ENCODE measurements at places on chromosomes 5 and 9. TPM values are rescaled to one million over a fixed set of nuclear protein-coding genes. Genes with fewer than 3 reads are reported as not detected.

The PAEP gene
- total RNA-seq, result not detected

The LRRC19 gene
- total RNA-seq, result not detected

The SVEP1 gene
- total RNA-seq, result 0.07 TPM

The HRCT1 gene
- total RNA-seq, result not detected

The HSD17B3 gene
- not detected for total RNA-seq

The KIAA1958 gene
- 17.0 TPM for total RNA-seq

The LECT2 gene
- total RNA-seq, result not detected

The ARL14EPL gene
- total RNA-seq, result not detected

- no peak for DNase-seq
Observed at GRCh38 chr5:81750308-81751008, 439 bp downstream of the SSBP2 start.

- DNase-seq, result no peak
Observed at GRCh38 chr5:140293091-140293848, 9.6 kb downstream of the PFDN1 start.

DNA sequence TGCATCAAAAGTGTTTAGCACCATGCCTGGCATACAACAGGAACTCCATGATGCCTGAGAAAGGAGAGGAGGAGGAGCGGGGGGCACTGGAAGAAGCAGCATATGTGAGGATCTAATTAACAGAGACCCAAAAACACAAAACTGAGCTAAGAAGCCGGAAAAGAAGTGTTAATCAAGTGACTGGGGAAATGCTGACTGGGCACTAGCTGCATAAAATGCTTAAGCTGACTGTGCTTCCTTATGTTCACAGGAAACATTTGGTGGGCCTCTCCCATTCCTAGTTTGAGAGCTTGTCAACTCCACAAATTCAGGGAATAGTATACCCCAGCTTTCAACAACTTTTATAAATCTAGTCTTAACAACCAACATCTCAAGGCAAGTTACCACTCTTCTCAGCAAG is 26.6 kb downstream of the DEPDC1B start:
- no peak for DNase-seq

DNA sequence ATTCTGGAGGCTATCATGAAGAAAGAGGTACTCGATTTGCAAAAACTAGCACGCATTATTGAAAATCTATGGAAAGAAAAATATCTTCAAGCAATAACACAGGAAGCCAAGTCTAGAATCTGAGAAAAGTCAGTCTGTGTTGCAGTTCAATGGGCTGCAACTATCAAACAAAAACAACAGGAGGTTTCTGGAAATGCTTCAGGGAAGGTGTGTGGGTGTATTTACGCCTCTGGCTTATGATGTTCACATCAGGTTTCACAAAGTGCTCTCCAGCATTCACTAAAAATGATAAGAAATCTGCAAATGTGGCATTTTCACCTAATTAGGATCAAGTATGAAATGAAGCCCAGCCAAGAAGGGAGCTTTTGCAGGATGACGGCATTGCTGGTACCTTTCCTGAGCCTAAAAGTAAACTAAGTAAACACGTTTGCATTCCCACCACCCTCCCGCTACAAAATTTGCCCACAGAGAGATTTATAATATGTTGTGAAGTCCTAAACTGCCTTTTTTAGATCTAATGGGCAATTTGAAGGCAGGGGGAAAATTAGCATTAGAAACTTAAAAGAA is 146.4 kb downstream of the GABRB2 start:
- DNase-seq, result no peak

- no peak for DNase-seq
Observed at GRCh38 chr5:10527281-10527950, 36.5 kb upstream of the ANKRD33B start.

DNA sequence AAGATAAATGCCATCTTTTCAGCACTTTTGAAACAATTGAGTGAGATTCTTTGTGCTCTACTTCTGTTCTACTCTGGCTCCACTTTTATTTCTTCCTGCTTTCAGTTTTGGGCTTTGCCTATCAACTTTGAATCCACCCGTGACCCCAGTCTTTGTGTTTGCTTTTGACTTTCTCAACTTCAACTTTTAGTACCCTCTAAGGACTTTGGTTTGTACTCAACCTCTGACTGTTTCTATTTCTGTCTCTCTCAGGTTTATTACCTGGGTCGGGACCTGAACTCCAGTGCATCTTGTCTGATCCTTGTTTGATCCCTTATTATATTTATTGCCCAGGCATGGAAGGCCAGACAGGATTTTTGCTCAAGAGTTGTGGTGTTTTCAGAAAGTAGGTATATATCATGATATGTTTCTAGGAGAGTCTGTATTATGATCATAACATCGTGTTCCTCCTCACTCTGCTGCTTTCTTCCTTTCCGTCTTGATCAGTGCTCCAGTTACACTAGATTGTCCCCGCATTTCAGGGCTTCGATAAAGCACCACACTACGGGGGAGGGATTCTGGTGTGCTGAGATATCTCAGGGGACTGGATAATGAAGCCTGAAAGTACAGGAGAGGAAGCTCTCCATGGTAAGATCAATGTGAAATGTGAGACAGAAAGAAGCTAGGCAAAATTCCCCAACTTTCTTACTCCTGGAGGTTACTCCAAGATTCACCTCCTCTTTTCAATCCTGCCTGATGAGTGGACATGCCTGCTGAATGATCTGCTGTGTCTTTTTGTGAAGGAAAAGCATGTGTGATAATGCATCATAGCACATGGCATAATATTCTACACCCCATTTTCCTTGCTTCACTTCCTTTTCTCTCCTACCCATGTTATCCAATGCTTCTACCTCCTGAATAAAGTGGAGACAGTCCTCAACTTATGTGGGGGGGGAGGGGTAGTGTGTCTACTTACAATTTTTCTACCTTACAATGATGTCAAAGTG is 155.5 kb upstream of the GRIN3A start:
- DNase-seq, result no peak

GRCh38 chr5:124395926-124396325 is 350.5 kb downstream of the ZNF608 start:
- DNase-seq, result no peak

DNA sequence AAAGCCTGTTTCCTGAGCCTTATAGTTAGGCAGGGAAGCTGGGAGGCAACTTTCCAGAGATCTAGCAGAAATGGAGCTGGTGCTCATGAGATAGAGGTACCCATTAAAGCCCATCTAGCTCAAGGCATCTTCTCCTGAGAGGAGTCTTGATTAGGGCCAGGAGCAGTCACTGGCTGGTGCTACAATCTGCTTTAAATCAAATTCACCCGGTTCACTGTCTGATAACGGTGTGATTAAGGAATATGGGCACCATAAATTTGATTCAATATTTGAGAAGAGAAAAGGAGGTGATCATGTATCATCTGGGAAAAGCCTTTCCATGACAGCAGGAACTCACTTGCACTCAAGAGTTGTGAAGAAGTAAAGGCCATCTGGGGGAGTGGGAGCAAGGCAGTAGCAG is 23.9 kb upstream of the NR5A1 start:
- DNase-seq, result no peak

- no peak for DNase-seq
Observed at GRCh38 chr9:16333691-16334090, 536.8 kb downstream of the BNC2 start.

- DNase-seq, result no peak
Observed at GRCh38 chr5:169850409-169850808, 129.9 kb downstream of the INSYN2B start.

DNA sequence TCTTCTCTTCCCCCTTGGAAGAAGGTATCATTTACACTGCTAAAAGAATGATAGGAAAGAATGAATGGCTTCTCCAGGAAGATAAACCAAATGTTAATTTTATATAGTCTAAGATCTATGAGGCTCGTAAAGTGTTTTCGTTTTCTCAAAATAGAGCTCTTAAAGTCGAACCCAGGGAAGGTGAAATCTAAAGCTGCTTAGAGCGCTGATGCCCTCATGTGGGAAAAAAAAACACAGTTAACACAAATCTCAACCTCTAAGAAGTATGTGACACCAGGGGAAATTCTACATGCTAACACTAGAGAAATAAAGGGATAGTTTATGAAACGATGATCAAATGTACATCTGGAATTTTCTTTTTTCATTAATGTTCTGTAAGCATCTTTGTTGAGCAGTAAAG is 257.9 kb downstream of the RASEF start:
- no peak for DNase-seq

GRCh38 chr9:38727497-38728001 is 7.6 kb upstream of the FAM240B start:
- DNase-seq, result no peak

DNA sequence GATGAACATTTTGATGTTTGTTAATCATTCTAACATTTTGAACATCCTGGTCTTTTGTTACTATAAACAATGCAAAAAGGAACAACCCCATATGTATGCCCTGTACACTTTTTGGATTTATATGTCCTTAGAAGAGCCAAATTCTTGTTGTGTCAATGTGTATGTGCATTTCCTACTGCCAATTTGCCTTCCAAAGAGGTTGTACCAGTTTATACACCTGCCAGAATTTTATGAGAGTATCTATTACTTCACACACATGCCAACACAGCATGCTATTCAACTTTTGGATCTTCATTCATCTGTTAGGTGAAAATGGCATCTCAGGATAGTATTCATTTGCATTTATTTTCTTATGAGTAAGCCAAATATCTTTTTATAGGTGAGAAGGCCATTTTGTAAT is 162.0 kb upstream of the SEMA6A start:
- DNase-seq, result no peak

DNA sequence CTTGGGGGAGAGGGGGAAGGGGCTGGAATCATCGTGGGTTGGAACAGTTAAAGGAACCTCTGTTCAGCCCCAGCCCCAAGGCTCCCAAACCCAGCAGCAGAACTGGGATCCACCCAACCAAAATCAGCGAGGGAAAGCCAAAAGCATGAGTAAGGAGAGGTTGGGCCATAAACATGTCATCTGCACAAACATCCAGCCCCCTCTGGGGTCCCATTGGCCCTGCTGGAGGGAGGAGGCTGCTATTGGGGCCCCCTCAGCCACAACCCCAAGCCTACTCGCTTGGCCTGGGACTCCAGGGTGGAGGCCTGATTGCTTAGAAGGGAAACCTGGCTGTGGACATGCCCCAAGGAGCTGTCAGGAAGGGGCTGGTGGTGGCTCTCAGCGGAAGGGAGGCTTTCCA is 154.9 kb downstream of the FGF18 start:
- DNase-seq, result no peak

GRCh38 chr5:143716881-143717280 is 95.1 kb upstream of the HMHB1 start:
- DNase-seq, result no peak

GRCh38 chr9:131669269-131670157 is 70.4 kb downstream of the RAPGEF1 start:
- DNase-seq, result no peak

GRCh38 chr9:125747053-125747764 is at the start of gene PBX3:
Gene PBX3 (plus strand): TSS chr9:125747373.
- DNase-seq, result peak; percentile 63

- DNase-seq, result no peak
Observed at GRCh38 chr9:2220036-2220435, 204.9 kb downstream of the SMARCA2 start.

- DNase-seq, result no peak
Observed at GRCh38 chr9:10268531-10269485, 344.0 kb downstream of the PTPRD start.

DNA sequence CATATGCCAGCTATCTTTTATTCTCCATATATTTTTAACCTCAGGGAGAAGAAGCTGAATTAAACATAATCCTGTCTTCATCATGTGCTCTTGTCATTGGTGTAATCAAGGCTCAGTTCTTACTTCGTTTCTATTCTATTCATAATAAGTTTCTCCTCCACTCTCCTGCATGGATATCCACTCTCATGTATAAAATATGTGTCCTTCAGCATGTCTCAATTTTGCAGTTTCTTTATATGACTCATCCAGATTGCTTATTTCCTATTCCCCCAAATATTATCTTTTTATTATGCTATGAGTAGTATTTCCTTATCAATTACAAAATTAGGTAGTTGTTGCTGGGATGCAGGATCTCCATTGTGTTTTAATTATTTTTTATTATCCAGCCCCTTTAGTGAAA is 643.7 kb upstream of the ACO1 start:
- DNase-seq, result no peak

GRCh38 chr5:11679676-11680075 is 224.6 kb downstream of the CTNND2 start:
- DNase-seq, result no peak

- no peak for DNase-seq
Observed at GRCh38 chr5:55535199-55535905, 588 bp upstream of the PLPP1 start.

- no peak for DNase-seq
Observed at GRCh38 chr9:85554349-85554748, 187.4 kb downstream of the AGTPBP1 start.

GRCh38 chr5:66713998-66714397 is 117.8 kb downstream of the MAST4 start:
- DNase-seq, result no peak

DNA sequence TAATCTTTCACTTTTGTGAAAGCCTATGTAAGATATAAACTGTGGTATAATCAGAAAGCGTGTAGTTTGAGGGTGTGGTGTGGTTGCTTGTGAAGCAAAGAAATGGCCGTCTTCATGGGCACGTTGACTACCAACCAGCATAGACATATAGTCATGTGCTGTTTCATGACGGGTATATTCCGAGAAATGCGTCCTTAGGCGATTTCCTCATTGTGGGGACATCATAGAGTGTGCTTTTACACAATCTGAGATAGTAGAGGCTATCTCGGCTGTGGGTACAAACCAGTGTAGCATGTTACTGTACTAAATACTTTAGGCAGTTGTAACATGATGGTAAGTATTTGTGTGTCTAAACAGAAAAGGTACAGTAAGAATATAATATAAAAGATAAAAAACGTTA is 79.7 kb upstream of the LRRC70 start:
- DNase-seq, result no peak

- DNase-seq, result no peak
Observed at GRCh38 chr5:37871023-37871815, 31.4 kb upstream of the GDNF start.

DNA sequence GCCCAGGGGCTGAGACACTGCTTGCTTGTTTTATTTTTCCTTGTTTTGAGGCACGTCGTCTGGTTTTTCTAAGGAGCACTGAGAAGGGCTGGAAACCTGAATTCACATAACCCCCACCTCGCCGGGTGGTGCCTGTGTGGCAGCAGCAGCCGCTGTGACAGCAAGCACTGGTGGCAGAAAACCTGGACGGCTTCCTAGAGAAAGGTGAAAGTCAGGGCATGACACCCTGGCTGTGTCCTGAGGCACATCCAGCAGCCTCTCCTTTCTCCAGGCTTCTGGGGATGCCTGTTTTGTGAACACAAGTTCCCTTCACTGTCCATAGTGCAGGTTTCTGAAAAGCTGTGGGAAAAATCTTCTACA is 29.2 kb downstream of the MRPL36 start:
- DNase-seq, result no peak

DNA sequence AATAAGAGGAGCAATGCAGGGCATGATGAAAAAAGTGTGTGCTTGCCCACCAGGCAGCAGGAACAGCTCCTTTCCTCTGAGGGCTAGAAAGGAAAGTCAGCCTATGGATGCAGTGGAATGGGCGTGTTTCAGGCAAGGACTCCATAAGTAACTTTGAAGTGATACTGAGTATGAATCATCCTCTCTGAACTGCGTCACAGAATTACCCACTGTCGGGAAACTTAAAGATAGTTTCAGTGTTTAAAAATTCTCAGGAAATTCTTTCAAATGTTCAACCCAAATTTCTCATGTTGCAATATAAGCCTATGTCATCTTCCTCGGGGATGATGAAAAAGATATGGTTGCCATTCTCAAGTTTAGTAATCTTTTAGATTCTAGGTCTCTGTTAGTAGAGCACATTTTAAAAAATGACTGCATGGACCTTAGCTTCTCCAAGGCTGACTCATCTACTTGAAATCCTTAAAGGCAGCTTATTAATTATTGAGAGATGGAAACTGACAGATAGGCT is 27.7 kb downstream of the PTCD2 start:
- no peak for DNase-seq

All from activated naive CD4-positive, alpha-beta T cell treated with anti-CD3 and anti-CD28 coated beads, Interleukin-2, amount 50 U/mL, for 72 hours (primary cell).